ENCODE measurements at places on chromosomes 7 and 10. TPM values are rescaled to one million over a fixed set of nuclear protein-coding genes. Genes with fewer than 3 reads are reported as not detected.

Gene HOXA5
- total RNA-seq: 20.1 TPM

Gene TMEM213
- not detected for total RNA-seq

Gene LRRN3
- total RNA-seq: not detected

Gene XPNPEP1
- total RNA-seq: 98.1 TPM

Gene SPDYE9
- not detected for total RNA-seq

Gene NPTX2
- total RNA-seq: 0.07 TPM

Gene TMEM229A
- total RNA-seq: not detected

Gene SLC26A3
- total RNA-seq: not detected

DNA sequence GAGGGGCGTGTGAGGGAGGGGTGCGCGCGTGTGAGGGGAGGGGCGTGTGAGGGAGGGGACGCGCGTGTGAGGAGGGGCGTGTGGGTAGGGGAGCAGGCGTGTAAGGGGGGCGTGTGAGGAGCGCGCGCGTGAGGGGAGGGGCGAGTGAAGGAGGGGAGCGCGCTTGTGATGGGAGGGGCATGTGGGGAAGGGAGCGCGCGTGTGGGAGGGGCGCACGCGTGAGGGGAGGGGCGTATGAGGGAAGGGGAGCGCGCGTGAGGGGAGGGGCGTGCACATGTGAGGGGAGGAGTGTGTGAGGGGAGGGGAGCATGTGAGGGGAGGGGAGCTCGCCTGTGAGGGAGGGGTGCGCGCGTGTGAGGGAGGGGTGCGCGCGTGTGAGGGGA, 19.1 kb downstream of the MXI1 start:
- no peak for DNase-seq

- no peak for DNase-seq
These were observed 33.6 kb upstream of the VSIR start for GRCh38 chr10:71806704-71807556.

DNA sequence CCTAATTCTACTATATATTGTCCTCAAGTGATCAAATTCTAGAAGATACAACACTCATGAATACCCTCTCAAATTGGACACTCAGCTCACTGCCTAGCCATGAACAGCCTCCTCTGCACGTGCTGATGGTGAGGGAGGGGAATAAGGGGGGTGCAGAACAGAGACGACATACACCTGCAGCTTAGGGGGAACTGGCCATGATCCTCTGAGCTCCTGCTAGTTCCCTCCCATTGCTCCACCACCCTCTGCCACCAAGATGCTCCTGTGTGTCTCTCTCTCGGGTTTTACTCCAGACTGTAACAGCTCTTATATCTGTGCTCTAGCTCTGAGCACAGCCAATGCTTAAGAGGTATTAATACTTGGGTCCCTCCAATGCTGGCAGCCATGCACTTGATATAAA, 70.7 kb downstream of the VOPP1 start:
- DNase-seq: no peak

- DNase-seq: no peak
These were observed 7.7 kb downstream of the CALHM2 start for GRCh38 chr10:103444478-103444877.

- DNase-seq: no peak
These were observed 21.2 kb downstream of the BMPER start for GRCh38 chr7:33926535-33926934.

GRCh38 chr10:125538947-125539731, 143.8 kb downstream of the TEX36 start:
- no peak for DNase-seq

GRCh38 chr10:30819341-30820181, 190.0 kb upstream of the LYZL2 start:
- DNase-seq: no peak

DNA sequence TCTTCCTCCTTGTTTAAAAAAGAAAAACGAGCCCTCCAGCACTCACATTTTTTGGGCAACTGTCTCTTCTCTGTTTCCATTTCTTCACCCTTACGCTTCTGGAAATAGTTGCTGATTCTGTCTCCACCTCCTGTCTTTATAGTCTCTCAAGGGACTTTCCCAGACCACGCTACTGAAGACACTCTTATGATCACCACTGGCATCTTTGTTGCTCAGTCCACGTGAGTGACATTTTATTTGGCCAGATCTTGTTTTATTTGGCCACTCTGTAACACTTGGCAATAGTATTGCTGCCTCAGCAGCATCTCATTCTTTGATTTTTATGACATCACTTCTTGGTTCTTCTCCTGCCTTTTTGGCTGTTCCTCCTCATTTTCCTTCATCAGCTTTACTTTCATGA, 21.6 kb upstream of the NME8 start:
- DNase-seq: no peak

DNA sequence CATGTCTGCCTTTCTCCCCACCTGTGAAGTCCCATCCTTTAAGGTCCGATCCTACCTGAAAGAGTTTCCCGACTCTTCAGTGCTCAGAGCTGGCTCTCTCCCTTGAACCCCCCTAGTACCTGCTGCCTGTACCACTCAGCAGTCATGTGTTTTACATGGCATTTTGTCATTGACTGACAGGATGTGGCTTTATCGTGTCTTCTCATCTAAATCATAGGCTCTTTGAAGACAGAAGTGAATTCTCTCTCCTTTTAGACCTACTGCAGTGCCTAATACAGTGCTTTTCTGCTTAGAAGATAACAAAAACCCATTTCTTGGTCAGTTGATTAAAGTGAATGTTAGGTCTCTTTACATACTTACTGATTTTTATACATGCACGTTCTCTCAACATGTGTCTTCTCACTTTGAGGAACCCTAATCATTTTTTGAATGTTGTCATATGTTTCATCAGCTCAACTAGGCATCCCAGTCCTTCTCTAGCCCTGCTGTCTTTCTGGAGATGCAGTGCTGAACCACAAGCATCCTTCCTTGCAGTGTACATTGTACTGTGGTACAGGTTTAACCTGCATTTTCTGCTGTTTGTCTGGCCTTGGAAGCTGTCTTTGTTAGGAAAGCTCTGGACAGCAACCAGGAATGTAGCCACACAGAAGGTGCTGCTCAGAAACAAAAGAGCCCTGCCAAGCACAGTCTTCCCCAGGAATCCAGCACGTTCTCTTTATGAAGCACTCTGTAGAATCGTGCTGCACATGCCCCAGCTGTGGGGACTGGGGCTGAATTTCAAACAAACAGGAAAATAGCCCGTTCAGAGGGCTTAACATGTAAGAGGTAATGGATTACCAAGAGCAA, 28.1 kb upstream of the LRRC4 start:
- DNase-seq: no peak

DNA sequence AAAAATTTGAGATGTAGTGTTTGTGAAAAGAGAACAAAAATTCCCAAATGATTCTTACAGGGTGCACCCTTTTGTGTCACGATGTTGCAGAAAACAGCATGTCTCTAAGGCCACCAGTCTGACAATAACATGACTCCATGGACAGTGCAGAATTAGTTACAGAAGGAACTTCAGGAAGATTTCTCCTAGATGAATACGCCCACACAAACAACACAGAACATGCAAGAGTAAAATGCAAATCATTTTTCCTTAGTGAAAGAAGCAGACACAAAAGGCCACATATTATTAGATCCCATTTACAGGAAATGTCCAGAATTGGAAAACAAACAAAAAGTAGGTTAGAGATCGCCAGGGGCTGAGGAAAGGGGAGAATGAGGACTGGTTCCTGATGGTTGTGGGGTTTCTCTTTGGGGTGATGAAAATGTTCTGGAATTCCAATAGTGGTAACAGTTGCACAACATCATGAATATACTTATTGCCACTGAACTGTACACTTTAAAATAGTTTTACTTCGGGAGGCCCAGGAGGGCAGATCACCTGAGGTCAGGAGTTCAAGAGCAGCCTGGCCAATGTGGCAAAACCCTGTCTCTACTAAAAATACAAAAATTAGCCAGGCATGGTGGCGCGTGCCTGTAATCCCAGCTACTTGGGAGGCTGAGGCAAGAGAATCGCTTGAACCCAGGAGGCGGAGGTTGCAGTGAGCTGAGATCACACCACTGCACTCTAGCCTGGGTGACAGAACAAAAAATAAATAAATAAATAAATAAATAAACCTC, 10.2 kb downstream of the ZC3HAV1 start:
- DNase-seq: no peak

DNA sequence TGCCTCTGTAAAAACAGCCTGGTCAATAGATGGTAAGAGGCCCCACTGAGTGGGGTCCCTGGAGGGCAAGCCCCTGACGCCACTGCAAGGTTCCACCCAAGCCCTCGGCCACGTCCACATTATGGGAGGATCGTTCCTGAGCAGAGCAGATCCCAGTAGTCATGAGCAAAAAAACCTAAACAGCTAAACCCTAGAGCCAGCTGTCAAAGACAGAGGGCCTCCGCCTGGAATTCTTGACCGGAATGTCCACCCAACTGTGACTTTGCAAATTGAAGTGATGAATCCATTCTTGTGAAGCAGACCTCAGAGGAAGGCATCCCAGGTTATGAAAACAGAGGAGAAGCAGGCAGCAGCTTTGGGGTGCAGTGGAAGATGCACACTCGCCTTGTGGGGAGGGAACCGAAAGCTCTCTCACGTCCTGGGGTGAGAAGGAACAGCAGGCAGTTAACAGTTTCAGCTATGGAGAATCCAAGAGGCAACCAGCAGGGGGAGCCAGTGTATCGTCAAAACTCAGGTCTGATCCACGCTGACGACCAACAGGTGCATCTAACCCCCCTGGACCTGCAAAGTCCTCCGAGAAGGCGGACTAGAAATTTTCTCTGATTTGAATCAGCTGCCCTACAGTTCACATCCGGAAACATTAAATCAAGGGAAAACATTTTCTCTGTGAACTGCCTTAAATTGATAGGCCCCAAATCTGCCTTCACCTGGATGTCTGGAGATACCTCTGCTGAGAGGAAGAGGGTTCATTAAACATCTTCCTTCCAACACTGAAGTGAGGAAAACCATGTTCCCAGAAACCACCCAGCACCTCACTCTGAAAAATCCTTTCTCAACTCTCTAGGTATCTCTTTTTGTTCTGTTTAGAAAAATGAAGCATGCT, 139.1 kb upstream of the PFKP start:
- no peak for DNase-seq

DNA sequence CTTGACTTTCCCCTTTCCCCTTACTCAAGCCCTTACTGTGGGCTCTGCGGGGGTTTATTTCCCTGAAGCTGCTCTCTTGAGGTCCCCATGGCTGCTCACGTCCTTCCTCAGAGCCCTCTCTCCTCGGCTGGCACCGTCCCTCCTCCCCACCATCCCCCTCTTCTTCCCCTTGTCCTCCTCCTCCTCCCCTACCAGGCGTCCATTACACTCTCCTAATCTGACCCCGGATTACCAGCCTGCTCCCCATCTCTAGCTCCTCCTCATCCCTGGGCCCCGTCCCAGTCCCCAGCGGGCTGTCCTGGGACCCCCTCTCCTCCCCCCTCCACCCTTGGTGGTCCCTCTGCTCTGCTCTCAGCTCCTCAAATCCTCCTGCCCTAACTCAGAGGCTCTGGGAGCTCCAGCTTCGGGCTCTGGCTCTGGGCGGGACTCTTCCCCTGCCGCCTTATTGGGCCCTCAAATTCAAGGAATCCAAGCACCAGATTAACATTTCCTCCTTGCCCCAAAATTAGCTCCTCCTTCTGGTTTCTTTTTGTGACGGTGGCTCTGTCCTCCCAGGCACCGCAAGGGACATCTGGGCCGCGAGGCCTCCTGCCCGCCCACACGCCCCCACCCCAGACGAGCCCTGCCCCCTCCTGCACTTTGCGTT, 48.5 kb upstream of the LEP start:
- DNase-seq: no peak

- DNase-seq: no peak
These were observed 457 bp downstream of the NSUN5 start for GRCh38 chr7:73308074-73308664.

DNA sequence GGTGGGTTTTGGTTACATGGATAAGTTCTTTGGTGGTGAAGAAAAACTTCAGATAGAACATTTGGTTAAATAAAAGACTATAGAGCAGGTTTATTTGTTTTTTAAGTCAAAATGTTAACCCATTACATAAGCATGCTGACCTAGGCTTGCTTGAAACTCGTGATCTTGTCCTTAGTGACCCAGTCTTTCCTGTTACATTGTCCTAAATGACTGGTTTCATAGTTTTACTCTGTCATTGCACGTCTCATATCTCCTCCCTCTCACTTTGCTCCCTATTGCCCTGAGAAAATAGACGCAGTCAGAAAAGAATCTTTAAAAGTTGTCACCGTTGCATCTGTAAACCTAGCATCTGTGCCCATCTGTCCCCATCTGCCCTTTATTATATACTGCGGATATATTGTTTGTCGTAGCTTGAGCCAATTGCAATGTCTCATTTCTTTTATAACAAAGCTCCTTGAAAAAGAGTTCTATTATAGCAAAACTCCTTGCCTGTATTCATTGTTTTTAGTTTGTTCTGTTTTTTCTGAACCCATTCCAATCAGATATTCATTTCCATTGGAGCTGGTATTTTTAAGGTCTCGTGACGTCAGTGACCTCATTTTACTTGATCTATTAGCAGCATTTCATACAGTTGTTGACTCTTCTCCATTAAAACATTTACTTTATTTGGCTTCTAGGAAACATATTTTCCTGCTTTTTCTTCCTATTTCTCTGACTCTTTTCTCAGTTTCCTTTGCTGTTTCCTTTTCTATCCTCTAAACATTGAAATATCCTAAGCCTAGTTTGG, 57.3 kb downstream of the HELLS start:
- no peak for DNase-seq

DNA sequence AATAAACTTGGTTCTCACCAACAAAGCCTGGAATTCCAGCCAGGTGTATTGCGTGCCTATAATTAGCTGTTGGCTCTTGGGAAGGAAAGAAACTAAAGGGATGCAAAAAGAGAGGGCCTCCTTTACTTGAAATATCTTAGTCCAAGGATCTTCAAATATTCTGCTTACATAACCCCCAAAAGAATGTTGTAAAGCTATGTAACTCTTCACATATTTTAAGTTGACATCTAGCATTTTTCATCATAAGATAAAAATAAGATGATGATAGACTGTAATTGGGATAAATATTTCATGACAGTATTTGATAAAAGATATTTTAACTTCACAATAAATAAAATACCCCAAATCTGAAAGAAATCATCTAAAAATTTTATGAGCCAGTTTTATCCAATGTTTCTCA, 52.5 kb upstream of the SEPTIN7 start:
- no peak for DNase-seq

DNA sequence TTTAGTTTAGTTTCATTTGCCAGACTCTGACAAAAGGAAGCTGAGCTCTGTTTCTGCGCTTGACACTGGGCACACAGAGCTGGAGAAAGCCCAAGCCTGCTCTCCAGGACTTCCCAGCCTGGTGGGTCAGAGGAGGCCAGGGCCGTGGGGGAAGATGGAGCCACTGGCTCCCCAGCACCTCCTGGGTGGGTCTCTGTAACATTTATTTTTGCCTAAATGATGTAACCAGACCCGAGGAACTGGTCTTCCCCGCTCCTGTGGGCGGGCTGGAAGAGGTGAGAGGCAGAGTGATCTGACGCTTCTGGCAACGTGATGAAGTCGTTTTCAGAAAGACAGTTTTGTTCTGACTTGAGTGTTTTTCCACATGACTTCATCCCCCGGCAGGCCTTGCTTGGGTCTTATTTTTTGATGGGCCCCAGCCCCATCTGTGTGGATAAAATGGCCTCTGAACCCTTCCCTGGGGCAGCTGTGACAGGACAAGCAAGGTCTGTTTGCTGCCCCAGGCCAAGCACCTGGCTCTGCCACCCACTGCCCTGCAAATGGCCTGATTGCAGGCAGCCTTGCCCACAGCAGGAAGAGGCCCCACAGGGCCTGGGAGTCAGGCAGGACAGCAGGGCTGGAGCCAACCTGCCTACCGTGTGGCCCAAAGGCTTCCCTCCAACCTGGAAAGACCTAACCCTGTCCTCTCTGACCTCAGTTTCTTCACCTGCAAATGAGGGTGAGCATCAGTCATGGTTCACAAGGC, 304.9 kb upstream of the ZMIZ1 start:
- DNase-seq: no peak

- DNase-seq: no peak
These were observed 94.1 kb downstream of the ARMH3 start for GRCh38 chr10:101961591-101962498.

- no peak for DNase-seq
These were observed at the start of gene ADAMTS14 for GRCh38 chr10:70672165-70673042. ADAMTS14 (plus strand) TSS chr10:70672506; CDS start chr10:70672803, 297 bp downstream.

All from epithelial cell of proximal tubule (primary cell).